ENCODE measurements at places on chromosomes 12 and 14.

- no peak for DNase-seq
These were observed 4.3 kb downstream of the GAPDH start for GRCh38 chr12:6538420-6539313.

DNA sequence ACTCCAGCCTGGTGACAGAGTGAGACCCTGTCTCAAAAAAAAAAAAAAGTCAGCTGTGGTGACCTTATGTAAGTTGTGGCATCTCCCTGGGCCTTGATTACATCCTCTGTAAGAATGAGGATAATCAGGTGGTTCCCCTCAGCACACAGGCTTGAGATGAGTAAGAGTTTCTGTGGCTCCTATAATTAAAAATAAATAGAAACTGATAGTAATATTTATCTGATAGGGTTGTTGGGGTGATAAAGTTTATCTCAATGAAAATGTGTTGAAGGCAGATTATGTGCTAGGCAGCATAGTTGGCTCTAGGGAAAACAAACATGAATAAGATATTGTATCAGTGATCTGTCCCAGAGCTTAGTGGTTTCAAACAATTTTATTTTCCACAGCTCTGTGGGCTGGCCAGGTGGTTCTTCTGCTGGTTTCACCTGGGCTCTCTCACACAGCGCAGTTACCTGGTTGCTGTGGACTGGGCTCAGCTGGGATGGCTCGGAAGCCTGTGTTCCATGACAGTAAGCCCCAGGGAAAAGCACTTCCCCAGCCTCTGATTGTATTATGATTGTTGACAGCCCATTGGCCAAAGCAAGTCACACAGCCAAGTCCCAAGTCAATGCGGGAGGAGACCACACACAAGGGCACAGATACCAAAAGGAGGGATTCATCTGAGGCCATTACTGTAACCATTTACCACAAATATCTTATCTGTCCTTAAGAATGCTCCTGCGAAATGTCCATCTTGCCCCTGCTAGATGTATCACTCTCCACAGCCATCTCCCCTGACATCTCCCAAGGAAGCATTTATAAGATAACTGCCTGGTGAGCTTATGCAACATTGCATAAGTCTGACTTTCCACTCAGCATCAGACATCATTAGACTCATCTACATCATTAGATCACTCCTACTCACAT, 151.7 kb downstream of the NUAK1 start:
- no peak for DNase-seq

- no peak for DNase-seq
These were observed 73.5 kb upstream of the SAV1 start for GRCh38 chr14:50741567-50741966.

DNA sequence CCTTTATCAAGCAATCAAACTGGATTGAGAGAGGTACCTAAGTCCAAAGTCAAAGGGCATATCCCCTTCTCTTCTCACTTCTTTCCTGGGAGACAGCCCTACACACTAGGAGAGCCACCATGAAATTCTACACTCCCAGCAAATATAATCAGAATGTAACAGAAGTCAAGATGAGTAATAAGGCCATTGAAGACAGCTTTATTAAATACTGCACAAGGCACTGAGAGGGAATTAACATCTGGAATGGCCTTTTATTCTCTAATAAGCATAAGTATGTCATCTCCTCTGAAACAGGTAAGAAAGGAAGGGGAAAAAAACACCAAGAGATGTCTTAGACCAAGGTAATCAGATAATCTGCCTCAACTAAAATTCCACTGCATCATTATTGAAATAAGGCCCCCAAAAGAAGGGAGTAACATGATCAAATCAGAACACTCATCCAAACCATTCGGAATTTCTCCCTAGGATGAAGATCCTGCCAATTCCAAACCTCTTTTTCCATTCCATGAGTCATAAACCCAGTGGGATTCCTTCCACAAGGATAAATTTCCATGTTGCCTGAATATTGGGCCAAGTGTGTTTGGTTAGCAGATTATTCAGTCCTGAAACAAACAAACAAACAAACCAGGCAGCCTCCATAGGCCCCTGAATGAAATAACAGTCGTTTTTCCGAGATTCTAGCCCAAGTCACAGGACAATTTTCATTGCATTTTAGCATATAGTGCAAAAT, 19.9 kb downstream of the SLC35F4 start:
- DNase-seq: no peak

DNA sequence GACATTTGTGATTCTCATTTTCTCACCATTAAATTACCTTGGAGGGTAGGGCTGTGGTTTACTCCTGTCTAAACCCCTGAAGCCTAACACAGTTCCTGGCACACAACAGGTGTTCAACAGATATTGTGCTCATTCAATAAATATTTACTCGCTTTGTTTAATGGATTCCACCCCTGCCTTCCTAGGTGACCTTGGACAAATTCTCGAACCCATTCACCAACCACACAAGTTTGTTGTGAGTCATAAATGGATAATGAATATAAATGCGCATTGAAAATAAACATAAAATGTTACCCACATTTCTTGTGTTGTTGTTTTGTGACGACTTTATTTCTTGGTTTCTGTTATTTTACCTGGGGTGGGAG, 362 bp upstream of the TSFM start:
- DNase-seq: no peak

DNA sequence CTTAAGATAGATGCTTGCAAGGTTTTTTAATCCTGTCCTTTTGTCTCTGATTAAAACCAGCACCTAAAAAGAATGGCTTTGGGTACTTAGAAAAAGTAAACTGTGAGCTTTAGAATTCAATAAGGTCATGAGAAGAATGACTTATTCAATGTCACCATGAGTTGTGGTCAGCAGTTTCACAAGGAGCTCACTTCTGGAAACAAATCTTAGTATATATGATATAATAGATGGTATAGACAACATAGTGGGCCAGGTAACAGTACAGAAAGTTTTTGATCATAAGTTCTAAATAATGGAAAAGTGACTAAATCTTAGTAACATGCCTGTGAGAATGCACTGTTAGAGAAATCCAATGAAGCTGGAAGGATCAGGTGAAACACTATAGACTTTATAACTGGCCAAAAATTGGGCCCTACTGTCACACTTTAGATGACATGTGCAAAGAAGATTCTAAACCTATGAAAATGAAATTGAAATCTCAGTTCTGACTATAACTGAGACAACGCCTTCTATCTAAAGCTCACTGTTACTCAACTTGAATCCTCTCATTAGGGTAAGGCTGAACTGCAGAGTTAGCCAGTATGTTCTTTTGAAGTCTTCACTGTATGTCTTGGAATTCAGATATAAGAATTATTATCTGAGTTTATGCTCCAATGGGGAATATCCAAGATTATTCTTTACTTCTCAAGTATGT, 42.4 kb upstream of the RAD51AP1 start:
- DNase-seq: no peak

- no peak for DNase-seq
These were observed 51.4 kb downstream of the RFX4 start for GRCh38 chr12:106634206-106634605.

DNA sequence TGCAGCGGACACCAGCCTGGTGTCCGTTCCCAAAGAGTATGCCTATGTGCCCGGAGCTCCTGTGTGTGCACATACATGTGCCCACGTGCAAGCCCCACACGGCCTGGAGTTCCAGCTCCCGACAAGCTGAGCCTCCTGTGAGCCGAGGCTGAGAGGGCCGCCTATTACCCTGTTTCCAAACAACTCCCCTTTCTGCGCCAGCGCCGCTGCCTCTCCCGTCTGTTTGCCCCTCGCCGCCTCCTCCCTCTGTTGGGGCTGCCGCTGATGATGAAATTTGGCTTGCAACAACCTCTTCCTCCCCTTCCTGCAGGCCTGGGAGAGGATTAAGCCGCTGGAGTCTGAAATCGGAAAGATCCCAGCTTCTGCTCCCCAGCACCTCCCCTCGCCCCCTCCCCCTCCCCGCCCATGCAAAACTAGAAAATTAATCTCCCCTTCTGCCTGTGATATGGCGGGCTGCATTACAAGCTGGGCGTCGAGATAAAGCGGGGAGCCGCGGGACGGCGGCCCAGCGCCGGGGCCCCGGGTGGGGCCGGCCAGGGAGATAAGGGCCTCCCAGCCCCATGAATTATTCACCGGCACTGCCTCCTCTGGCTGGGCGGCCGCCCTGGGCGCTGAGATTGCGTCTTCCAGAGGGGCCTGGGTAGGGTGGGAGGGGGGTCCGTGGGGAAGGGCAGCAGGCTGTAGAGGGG, 6.8 kb upstream of the ASIC1 start:
- DNase-seq: no peak

DNA sequence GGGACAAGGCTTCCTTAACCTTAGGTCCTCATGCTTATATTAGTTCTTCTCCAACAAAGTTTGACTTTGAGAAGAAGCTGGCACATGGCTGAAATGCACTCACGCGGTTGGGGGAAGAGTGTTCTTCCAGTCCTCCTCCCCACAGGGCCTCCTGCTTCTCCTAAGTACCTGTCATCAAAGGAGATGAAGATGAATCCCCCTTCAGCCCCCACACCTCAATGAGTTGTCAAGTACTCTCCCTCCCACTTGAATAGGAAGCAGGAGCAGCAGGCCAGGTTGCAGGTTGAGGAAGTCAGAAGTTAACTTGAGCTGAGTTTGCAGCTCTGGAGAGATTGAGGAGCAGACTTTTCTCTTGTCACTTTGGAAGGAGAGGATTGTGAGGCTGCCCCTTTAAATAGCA, 2.9 kb upstream of the PDE1B start:
- no peak for DNase-seq

- DNase-seq: no peak
These were observed 136.5 kb upstream of the AMIGO2 start for GRCh38 chr12:47216150-47216677.

DNA sequence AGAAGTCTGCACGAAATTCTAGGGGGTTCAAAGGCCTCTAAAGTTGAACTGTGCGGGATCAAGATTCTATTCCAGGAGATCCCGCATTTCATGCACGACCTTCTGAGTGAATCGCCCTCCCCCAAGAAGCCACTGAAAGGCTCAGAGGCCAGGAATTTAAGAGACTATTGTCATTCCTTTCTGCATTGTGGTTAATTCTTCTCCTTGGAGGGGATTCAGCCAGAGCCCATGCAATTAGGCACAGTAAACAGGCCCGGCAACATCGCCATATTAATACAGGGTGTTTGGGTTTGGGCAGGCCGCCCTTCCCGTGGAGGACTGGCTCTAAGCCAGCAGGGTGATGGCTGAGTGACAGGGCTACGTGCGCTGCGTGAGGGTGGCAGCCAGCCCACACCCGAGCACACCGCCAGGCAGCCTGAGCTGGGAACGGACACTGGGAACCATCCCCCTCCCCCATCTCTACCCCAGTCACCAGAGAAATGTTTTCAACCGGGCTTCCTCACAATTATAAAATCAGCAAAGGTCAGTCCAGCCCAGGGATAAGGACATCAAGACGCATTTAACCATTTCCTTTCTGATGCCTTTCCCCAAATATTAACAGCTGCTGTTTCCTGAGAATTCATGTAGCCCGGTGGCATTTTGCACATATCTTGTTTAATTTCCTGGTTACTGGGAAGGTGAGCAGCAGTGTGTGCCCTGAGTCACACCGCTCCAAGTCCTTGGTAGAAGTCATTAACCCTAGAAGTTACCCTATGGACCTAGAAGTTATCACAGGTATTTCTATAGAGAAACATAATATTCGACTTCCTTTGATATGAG, 12.5 kb downstream of the EGLN3 start:
- peak; percentile 38 for DNase-seq

- peak; percentile 49 for DNase-seq
These were observed 243.8 kb upstream of the NPAS3 start for GRCh38 chr14:32694795-32695449.

GRCh38 chr14:73477618-73478266, 13.0 kb upstream of the RIOX1 start:
- DNase-seq: no peak

- no peak for DNase-seq
These were observed 16.8 kb downstream of the ADAM21 start for GRCh38 chr14:70468731-70469130.

DNA sequence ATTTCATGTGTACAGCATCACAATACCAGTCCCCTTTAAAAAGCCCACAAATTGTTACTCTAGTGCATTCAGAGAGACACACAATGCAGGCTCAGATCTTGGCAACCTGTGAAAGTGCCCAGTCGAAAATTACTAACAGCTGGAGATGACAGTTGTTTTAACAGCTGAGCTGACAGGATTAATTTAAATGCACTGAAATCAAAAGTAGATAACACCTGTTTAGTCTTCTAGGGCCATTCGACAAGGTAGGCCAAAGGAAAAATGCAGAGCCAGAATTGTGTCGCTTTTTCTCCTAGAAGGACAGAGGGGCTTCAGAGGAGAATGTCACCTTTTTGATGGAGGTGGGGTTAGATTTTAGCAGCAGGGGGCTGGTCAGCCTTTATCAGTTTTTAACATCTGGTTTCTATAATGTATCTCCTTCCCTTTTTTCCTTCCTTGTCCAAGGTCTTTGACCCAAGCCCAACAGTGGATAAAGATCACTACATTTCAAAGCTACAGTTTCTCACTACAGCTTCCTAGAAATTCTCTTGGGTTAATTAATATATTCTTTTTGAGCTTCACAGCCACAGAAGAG, 139.1 kb downstream of the SOX5 start:
- no peak for DNase-seq

- no peak for DNase-seq
These were observed 157.7 kb upstream of the TBX3 start for GRCh38 chr12:114841557-114842251.

- no peak for DNase-seq
These were observed 16.5 kb upstream of the FBLN5 start for GRCh38 chr14:91964011-91964410.

DNA sequence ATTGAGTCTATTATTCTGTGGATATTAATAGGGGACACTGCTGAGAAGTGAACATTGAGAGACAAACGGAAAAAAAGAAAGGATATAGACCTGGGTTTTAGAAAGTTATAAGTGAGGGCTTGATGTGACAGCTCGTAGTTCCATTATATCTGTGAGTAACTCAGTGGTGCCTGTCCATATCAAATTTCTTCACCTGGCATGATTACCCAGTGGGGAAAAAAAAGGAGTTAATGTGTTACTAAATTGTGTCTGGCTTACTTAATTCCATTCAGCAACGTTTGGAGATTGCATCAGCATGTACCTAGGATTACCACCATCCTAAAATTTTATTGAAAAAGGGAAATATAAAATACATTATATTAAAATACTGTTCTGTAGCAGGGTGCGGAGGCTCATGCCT, 1249.9 kb downstream of the SLC16A7 start:
- DNase-seq: no peak

DNA sequence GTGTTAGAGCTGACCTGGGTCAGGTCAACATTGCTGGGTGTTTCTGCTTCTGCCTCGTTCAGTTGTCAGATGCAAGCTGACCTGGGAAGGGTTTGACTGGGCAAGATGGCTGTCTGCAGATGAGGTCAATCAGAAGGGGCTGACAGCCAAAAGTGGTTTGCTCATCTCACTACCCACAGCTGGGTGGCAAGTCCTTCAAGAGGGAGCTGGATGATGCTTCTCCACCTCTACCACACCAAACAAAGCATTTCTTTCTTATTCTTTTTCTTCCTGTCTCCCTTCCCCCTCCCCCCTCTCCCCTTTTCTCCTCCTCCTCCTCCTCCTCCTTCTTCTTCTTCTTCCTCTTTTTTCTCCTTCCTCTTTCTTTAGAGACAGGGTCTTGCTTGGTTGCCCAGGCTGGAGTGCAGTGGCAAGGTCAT, 268.2 kb upstream of the PLEKHG7 start:
- no peak for DNase-seq
